Ecto neural progenitor cell (in vitro differentiated cells): ENCODE measurements at places on chromosomes 3 and 15.

GRCh38 chr3:129336093-129336706 lies 57.5 kb downstream of the HMCES start:
- DNase-seq: no peak

DNA sequence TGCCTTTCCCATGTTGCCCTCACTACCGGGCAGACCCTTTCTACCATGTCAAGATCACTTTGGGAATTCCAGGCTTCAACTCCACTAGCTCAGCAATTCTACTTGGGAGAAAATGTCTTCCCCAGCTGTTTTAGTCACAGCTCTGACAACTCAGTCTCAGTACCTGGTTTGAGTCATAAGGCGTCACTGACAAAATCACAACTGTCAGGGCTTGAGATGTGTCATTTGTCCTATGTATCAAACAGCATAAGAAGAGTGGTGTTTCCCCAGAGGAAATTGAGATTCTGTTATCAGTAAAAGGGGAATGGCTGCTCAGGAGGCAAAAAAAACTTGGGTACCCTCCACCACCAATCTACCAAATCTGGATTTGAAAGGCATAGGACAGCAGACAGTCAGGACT lies 594.9 kb upstream of the SUCLG2 start:
- DNase-seq: no peak

GRCh38 chr15:101062471-101063171 lies 143.5 kb downstream of the LRRK1 start:
- DNase-seq: no peak

DNA sequence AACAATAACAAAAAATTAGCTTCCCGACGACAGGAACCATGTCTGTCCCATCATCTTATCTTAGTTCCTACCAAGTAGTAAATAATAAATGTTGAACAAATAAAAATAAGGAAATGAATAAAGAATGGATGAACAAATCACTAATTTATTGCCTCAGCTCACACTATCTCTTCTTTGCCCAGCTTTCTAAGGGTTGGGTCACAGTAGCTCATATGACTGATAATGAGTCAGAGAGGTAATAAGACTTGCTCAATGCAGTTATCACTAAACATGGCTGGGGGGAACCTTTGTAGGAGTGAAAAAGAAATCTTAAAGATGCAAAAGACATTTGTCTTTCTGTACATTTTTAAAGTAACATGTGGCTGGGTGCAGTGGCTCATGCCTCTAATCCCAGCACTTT lies 182.2 kb downstream of the WDR76 start:
- no peak for DNase-seq

DNA sequence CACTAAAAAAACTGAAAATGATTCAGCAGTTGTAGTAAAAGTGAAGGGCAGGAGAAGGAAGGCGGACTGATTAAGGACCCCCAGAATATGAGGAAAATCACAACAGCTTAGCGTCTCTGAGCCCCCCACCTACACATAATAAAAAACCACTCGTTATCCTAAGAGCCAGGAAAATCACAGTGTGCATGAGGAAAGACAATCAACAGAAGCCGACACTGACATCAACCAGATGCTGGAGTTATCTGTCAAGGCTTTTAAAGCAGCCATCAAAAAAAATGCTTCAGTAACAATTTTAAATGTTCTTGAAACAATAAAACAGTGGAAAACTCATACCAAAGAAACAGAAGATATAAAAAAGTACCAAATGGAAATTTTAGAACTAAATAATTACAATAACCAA lies 9.7 kb upstream of the CXCR6 start:
- DNase-seq: no peak

DNA sequence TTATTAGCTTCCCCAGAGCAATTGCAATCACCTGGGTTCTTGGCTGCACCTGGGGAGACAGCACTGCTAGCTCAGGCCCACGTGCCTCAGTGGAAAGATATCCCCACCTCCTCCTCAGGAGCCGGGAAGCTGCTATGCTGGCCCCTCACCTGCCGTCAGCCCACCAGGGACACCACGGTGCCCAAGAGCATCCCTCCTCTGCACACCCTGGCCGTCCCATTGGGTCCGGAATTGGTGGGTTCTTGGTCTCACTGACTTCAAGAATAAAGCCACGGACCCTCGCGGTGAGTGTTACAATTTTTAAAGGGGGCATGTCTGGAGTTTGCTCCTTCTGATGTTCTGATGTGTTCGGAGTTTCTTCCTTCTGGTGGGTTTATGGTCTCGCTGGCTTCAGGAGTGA lies 72.3 kb upstream of the MEF2A start:
- no peak for DNase-seq

- no peak for DNase-seq
Measured at GRCh38 chr3:128486681-128487537, 6.1 kb downstream of the GATA2 start.

GRCh38 chr3:43013743-43014155 lies 34.6 kb downstream of the GASK1A start:
- no peak for DNase-seq

- DNase-seq: no peak
Measured at GRCh38 chr3:120791913-120792312, 49.4 kb downstream of the GTF2E1 start.

GRCh38 chr3:141457624-141458236 lies 29.1 kb upstream of the RASA2 start:
- no peak for DNase-seq

DNA sequence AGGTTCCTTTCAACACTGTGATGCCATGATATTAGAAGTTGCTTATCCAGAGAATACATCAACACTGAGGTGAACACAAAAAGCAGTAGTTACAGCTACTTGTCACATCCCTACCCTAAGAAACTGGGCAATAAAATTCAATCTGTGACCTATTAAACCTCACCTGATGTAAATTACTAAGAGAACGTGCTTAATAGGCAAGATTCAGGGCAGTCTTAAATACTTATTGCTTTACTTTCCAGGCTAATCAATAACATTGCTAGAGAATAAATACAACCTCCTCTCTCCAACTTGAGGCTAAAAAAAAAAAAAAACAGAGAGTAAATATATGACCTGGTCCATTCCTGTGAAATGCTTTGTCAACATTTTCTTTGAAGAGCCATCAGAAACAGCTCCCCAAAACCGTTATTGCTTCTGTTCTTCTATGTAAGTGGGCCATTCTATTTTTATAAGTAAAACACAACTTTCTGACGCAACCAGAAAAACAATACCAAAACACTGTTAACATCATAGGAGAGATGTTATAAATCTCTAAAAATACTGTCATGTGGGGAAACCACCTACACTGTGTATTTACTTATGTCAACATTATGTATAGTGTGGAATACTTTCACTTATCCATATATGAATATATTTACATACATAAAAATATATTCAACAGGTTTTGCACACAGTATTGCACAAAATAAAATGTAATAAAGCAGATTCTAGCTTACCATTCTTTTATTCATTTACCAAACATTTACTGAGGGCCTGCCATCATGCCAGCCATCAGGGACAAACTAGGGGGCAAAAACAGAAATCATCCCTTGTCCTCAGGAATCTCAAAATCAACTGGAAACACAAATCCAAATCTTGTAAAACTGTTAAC lies 2.7 kb downstream of the NKIRAS1 start:
- no peak for DNase-seq

GRCh38 chr3:197794115-197794514 lies 3.1 kb downstream of the LRCH3 start:
- DNase-seq: no peak

DNA sequence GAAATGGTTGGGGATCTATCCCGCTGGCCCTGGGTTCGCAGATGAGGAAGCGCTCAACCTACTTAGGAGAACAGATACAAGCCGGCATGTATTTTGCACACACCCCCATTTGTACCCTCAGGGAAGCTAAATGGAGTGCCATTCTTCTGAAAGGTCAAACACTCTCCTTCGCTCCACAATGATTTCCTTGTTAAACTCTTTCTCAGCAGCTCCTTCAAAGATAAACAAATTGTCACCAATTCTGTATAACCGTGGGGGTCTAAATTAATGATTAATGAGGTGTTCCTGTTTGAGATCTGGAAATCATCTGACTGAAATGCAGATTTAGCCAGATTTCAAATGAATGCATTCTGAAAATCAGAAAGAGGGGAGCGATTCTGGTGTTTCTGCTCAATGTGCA lies 124.0 kb downstream of the MEGF11 start:
- DNase-seq: no peak

DNA sequence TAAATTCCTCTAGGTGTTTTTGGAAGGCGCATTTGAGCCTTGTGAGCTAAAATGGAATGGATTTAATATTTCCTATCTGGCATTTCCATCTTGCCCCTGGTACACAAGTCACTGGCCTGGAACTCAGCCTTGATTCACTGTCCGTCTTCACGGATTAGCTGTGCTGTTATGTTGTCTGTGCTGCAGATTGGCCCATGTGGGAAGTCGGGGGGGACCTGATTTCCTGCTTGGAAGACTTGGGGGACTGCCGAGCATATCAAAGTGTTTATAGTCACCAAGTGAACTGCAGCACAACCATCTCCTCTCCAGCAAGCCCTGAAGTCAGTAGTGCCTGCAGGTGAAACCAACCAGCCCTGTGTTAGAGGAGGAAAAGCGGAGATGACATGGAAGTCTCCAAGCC lies 12.2 kb downstream of the GHRL start:
- no peak for DNase-seq

DNA sequence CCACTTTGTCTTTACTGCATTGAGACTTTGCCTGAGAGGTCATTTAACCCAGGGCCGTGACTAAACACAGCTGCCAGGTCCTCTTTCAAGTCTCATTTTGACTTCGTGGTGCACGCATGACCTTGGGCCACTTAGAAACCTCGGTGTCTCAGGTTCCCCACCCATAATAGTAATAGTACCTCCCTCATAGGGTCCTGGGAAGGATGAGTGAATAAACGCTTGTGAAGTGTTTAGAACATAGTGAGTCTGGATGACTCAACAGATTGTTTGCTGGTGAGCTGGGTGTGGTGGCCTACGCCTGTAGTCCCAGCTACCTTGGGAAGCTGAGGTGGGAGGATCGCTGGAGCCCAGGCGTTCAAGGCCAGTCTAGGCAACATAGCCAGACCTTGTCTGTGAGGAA lies 56.3 kb downstream of the BDH1 start:
- DNase-seq: no peak

GRCh38 chr3:131386429-131387165 lies 5.0 kb downstream of the NUDT16 start:
- DNase-seq: no peak

- no peak for DNase-seq
Measured at GRCh38 chr15:40098489-40099261, 10.0 kb downstream of the BMF start.

DNA sequence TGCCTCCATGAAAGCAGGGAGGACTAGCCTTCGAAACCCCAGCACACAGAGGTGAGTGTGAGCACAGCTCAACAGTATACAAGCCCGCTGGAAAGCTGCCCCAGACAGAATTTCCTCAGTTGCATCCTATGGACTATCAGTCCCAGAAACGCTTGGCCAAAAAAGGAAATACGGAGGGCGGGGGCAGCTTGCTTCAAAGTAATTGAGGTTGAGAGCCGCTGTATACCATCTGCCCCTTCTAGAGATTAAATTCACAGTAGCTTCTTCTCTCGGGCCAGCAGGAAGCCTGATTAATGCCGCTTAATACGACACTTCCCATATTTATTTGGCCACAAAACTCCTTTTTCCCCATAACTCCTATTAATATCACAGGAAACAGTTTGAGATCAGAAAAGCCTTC lies 88.7 kb downstream of the LIPC start:
- no peak for DNase-seq

DNA sequence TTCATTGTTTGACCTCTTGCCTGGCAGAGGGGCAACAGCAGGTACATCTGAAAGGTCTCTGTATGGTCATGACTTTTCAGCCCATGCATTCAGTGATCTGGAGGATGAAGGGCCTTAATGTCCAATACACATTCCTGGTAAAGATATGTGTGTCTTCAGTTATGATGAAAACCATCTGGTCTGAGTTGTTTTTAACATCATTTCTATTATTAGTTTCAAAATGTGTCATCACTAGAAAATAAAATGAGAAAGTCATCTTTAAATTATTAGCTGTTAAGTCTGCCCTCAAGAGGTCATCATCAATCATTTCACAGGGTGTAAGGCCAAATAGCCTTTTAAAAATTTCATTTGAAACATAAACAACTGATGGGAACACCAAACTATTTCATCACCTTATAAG lies 92.1 kb upstream of the PLSCR4 start:
- DNase-seq: no peak

DNA sequence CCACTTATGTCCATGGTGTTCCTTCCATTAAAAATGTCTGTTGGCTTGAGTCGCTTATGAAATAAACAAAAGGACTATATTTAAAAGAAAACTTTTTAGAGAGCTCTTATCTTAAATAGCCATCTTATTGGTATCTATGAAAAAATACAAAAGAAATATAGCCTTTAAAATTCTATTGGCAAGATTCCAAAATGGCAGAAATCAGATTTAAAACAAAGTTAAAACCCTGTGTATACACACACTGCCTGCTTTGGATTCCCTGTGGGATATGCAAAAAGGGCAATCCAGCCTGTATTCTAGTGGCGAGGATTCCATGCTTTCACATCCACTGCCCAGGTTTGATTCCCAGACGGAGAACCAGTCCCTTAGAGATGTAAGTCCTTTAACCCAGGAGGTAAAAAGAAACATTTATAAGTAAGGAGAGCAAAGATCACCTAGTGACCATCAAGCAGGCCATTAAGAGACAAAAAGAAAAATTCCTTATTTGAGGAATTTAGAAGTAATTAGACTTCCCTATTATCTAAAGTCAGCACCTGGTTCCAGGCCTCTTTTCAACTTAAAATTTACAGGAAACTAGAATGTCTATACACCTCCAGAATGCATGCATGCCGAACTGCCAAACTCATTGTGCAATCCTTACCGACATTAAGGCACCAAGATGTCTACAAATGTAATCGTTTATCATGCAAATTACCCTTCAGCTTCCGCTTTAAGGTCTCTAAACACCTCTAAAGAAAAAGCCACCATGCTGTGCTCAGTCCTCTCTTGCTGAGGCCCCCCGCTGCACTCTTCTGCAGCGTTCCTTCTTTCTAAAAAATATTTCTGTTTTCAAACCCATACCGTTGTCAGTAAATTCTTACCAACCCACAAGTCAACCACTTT lies 69.6 kb upstream of the STRIT1 start:
- DNase-seq: no peak

- no peak for DNase-seq
Measured at GRCh38 chr3:158058495-158059130, 47.6 kb downstream of the SHOX2 start.

DNA sequence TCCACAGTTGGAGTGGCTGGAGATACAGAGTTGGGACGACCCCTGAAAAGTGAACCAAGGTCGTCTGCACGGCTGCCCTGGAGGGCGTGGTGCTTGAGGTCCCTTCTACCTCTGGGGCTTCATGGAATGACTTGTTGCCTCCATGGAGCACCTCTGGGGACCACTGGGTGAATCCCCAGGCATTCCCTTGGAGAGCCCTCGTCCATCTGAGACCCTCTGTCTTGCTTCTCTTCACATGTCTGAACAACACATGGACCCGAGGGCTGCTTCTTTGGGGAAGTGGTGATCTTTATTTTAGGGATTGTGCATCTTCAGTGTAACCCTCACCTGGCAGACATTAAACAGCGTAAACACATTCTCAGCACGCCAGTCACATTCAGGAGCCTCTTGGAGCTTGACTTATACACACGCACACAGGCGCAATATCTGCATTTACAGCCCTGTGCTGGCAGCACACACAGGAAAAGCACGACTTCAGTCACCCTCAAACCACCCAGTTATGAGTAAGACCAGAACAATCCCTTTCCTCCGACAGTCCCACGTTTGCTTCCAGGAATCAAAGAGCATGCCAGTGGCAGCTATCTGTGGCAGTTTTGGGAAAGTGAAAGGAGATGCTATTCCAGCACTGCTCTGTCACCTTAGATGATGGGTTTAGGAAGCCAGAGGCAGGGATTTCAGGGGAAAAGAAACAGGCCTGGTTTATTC lies 12.6 kb downstream of the FAM107A start:
- DNase-seq: no peak
